IMR-90 (cell line): ENCODE measurements at places on chromosomes 3 and 15. TPM values are rescaled to one million over a fixed set of nuclear protein-coding genes. Genes with fewer than 3 reads are reported as not detected.
A peak's percentile ranks its signal among the peaks of the same experiment; 100 is the strongest.

The INSYN1 gene
- under 0.01 and 0.18 TPM in 2 replicates for total RNA-seq

The ASB14 gene
- not detected in 2 replicates for total RNA-seq

The PPP2R3A gene
- total RNA-seq: 37.3 and 46.7 TPM in 2 replicates

The UCN2 gene
- 0.54 and 0.56 TPM in 2 replicates for total RNA-seq

The CNTN4 gene
- total RNA-seq: under 0.01 TPM in 2 replicates

DNA sequence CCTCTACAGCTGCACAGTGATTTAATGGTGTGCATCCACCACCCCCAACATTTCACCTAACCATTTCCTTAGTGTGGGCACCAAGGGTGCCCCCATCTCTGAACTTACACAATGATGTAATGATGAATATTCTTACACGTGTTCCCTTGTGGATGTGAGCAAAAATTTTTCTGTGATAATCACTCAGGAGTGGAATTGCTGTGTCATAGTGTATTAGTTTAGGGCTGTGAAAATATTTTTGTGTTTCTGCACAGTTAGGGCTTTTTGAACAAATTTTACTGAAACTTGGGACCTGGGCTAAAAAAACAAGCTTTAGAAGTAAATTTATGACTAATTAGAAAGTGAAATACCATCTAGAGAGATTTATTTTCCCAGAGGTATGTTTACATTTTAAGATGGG lies 134.5 kb upstream of the CCNL1 start:
- DNase-seq: peak; percentile 45

The CHMP2B gene
- 6.8 and 15.0 TPM in 2 replicates for total RNA-seq

GRCh38 chr3:137766876-137767537 lies 2.9 kb downstream of the SOX14 start:
- no peak for DNase-seq

The HTR3E gene
- total RNA-seq: not detected in 2 replicates

The APBA2 gene
- 27.8 and 33.0 TPM in 2 replicates for total RNA-seq

DNA sequence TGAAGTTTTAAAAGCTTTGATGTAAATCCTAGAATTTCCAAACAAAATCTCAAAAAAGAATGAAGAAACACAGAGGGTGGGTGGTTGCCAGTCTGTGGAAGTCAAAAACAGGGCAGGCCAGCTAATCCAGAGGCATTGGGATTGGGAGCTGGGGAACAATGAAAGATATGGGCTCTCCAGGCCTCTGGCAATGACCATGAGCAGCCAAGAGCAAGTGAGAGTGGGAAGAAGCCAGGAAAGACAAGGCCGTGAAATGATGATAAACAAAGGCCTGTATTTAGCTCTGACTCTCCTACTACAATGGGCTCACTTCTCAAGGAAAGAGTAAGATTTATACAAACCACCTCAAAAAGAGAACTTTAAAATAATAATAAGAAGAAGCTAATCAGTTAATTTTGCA lies 248.5 kb downstream of the ZMAT3 start:
- DNase-seq: no peak

DNA sequence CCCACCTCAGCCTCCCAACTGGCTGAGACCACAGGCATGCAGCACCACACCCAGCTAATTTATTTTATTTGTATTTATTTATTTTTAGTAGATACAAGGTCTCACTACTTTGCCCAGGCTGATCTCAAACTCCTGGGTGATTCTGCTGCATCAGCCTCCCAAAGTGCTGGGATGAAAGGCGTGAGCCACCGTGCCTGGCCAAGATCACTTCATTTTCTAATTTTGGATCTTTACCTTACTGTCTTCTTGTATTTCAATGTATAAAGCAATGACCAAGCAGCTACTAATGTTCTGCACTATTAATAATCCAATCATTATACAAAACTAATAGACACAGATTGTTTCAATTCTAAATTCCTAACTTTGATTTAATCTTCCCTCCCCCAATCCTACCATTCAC lies 56.2 kb downstream of the LRRFIP2 start:
- no peak for DNase-seq

The PIF1 gene
- total RNA-seq: 3.9 and 5.3 TPM in 2 replicates

The TMEM108 gene
- total RNA-seq: 0.18 and 0.28 TPM in 2 replicates

DNA sequence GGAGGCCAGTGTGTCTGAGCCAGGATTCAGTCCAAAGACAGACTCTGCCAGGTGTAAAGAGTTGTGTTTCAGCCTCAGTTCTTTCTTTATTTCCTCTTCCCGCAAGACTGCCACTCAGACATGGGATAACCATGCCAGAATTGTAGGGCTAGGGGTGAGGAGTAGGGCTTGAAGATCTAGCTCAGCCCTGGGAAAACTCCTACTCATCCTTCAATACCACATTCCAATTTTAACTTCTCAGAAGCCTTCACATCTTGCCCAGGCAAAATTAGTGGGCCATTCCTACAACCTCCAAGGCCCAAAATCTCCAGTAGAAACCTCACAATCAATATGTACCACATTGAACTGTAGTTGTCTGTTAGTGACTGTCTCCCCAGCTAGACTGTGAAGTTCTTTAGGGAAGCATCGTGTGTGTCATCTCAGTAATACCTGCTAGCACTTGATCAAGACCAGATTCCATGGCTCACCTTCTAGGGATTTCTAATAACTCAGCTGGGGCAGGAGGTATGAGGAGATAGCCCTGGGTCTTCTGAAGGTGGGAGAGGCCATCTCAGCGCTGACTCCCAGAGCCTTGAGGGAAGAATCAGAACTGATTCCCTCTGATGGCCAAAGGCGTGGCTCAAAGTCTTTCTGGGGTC lies 19.7 kb downstream of the HRH1 start:
- DNase-seq: no peak

DNA sequence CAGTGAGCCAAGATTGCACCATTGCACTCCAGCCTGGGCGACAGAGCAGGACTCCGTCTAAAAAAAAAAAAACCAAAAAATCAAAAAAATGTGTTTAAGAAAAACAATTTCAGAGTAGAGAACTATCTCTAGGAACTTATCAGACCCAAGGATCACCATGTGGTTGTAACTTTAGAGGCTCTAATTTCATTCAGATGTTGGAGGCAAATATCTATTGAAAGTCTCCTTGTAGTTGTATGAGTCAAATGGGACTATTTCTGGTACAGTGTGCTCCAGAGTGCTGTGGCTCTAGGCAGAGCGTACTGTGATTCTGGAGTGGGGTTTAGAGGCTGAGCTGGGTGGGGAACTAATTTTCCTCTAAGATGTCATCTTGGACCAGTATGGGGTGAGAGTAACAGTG lies 398.7 kb downstream of the SHQ1 start:
- no peak for DNase-seq

DNA sequence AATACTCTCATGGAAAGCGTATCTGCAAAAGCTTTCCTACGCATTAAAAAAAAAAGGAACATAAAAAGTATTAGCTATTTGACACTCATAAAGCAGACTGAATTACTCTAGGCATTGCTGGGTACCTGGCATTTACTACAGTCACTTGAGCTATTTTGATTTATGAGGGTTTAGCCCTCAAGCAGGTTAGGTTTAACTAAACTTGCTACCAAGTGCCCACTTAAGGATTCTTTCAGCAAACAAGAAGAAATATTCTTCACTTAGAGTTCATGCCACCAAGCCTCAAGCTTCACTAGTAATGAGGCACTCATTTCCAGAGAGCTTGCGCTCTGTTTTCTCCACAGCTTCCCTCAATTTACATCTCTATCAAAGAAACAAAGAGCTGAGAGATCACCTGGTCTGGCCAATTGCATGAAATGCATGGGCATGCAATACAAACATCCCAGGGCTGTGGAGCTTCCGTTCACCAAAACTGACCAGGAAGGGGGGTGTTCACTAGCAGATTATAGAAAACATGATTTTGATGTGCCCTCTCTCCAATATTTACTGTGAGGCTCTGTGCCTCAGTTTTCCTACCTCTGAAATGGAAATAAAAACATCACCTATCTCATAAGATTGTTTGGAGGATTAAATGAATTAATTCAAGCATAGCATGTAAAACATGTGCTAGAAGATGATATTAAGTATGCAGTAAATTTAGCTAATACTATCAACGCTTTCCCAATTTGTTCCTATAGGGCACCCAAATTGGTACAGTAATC lies 217.3 kb downstream of the RORA start:
- no peak for DNase-seq

DNA sequence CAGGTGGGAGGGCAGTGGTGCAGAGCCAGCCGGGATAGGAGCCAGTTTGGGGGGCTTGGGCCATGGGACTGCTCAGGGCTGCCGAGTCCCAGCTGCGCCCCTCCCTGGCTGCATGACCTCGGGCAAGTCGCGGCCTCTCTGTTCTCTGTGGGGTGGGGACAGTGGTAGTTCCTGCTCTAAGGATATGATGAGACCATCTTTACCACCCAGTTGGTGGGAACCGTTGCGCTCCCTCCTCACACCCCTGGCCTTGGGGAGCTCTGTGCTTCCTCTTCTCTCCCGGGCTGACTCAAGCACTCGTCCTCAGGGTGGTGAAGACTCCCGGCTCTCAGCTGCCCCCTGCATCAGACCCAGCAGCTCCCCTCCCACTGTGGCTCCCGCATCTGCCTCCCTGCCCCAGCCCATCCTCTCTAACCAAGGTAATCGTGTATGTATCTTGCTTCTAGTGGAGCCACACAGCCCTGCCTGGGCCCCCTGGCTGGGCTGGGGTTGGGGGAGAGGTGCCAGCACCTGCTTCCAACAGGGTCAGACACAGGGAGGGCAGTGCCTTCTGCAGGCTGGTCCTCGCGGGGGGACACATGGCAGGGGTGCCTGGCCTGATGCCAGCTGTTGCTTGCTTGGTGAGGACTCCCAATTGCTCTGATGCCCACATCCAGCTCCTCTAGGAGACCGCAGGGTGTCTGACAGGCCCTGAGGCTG lies 15.1 kb upstream of the STAB1 start:
- no peak for DNase-seq

- no peak for DNase-seq
These were observed 264.4 kb downstream of the MECOM start for GRCh38 chr3:169399068-169399467.

DNA sequence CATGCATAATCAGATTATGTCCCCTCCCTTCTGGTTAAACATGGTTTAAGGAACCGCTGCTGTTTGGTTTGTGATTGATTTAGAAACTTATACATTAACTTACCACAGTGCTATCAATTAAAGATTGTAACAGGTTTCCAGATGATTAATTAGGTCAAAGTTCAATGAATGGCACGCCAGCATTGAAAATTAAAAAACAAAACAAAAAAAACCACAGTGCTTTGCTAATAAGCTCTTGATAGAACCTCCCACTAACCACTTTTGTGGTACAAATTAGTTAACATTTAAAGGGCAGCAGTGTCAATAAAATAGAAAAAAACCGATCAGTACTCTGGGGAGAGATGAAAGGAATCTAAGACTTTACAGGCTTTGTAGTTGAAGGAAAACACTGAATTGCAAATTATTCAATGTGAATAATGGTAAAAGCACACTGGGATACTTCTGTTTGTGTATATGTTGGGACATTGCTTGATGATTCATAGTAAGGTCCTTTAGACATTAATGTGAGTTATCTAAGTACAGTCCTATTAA lies 7.6 kb upstream of the C3orf38 start:
- DNase-seq: peak; percentile 73

The ARNT2 gene
- total RNA-seq: 14.7 and 19.0 TPM in 2 replicates

DNA sequence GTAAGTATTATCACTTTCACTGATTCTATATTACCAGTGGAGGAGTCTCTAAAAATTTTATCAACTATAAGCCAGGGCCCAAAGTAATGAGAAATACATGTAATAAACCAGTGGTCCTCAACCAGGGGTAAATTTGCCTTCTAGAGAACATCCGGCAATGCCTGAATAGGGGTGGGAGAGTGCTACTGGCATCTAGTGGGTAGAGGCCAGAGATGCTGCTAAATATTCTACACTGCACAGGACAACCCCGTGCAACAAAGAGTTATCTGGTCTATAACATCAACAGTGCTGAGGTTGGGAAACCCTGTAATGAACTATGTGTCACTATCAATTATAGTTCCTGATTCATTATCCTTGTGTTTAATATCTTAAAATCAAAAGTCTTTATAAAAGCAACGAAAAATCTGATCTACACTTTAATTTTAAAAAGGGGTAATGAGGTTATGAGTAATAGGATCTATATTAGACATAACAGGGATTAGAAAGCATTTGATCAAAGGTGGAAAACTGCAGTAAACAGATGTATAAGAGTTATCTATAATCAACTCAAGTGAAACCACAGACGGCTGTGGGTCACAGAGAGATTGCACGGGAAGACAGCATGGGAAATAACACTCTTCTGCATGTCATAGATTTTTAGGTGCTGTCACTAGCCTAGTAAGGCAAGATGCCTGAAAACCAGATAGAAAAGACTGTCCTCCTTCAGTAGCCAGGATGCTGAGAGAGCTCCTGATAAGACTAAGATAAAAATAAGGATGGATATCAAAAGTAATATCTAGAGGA lies 2.0 kb downstream of the LYSMD2 start:
- DNase-seq: no peak

GRCh38 chr3:65761446-65762234 lies 277.1 kb downstream of the MAGI1 start:
- no peak for DNase-seq

The EPHB3 gene
- total RNA-seq: 0.72 and 0.83 TPM in 2 replicates

DNA sequence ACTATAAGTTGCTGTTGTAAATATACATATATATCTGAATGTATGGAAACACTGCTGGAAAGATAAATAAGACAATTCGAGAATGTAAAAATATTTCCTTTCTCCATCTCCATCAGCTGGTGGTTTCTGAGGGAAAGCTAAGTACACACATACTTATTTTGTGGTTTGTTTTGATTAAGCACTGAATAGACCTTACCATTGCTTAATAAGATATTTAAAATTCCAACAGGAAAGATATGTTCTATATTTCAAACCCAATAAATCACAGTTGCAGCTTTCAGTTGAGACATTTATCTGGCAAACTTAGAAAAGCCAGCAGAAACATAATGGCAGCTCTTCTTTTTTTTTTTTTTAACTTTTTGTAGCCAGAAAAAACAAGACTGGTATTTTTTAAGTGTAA lies 160.4 kb downstream of the VGLL3 start:
- peak; percentile 47 for DNase-seq

- DNase-seq: no peak
These were observed 90.2 kb downstream of the CERS3 start for GRCh38 chr15:100438570-100438969.

DNA sequence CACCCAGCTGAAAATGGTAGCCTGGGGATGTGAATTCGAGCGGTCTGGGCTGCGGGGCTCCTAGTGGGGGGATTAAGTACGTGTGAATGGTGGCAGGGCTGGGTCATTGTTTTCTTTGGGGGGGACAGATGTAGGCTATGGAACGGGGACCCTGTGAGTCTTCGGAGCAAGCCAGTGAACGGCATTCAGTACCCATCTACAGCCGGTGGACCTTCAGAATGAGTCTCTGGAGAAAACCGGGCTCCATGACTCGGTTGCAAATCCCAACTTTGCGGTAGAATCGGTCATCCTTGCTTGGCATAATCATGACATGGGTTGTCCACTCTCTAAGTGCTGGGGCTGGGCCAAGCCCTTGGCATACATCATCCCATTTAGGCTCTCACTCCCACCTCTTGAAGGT lies 7.2 kb upstream of the EOMES start:
- DNase-seq: no peak
